Tibial artery (tissue), 4 donors: ENCODE measurements at places on chromosomes 2 and 18.

DNA sequence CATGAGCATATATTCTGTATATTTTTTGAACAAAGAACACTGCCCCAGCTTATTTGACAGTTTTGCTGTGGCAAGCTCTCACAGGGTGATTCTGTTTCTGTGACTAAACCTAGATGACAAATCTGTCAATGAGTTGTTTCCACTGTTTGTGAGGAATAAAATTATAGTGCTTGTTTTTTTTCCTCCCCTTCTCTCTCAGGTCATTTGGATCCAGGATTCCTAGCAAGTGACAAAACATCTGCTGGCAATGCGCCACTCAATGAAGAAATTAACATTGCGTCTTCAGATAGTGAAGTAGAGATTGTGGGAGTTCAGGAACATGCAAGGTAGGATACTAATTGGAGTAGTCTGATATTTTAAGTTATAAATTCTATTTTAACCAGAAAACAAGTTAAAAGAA, 149.3 kb downstream of the HAUS1 start:
- peak; percentile 26 for DNase-seq

GRCh38 chr2:229715895-229716507, 1.6 kb upstream of the DNER start:
- no peak for DNase-seq

GRCh38 chr2:31384351-31384750, 30.2 kb downstream of the XDH start:
- DNase-seq: no peak

- no peak for DNase-seq
Observed at GRCh38 chr18:47054369-47054768, 18.9 kb upstream of the ELOA2 start.

- no peak for DNase-seq
Observed at GRCh38 chr2:10529611-10530010, 81.5 kb upstream of the ODC1 start.
